ENCODE measurements at places on chromosomes 6 and 20. TPM values are rescaled to one million over a fixed set of nuclear protein-coding genes. Genes with fewer than 3 reads are reported as not detected.

Gene CST2
- total RNA-seq = not detected

Gene ENPP5
- 0.71 TPM for total RNA-seq

Gene TMEM244
- not detected for total RNA-seq

Gene GSTA5
- not detected for total RNA-seq

Gene SDCBP2
- 3.1 TPM for total RNA-seq

Gene C6orf15
- not detected for total RNA-seq

GRCh38 chr6:37371154-37372083, 17.6 kb downstream of the RNF8 start:
- no peak for DNase-seq

DNA sequence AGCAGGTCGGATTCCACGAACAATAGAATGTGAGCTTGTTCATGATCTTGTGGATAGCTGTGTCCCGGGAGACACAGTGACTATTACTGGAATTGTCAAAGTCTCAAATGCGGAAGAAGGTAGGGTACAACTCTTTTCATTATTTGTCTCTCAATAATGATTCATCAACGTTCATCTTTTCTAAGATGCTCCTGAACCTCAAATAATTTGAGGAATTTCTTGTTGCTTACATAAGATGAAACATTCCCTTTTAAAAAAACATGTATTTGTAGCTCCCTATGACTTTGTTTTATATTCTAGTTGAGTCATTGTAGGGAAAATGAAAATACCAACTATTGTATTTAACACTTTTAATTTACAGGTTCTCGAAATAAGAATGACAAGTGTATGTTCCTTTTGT, 17.0 kb downstream of the MCM8 start:
- no peak for DNase-seq

DNA sequence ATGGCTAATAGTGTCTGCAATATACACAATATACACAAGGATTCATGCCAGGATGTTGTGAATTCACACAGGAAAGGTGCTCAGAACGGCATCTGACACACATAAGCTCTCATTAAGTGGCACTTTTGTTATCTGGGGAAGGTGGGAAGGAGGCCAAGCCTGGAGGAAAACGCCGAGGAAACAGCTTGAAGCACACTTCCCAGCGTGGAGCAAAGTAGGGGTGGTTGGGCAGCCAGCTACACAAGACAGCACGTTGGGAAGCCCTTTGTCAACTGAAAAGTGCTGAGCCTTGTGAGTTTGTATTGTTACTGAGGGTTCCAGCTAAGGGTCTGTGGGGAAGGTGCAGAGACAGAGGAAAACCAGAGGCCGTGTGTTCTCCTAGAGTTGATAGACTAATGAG, 181.0 kb downstream of the ZMYND8 start:
- DNase-seq = peak; percentile 26

DNA sequence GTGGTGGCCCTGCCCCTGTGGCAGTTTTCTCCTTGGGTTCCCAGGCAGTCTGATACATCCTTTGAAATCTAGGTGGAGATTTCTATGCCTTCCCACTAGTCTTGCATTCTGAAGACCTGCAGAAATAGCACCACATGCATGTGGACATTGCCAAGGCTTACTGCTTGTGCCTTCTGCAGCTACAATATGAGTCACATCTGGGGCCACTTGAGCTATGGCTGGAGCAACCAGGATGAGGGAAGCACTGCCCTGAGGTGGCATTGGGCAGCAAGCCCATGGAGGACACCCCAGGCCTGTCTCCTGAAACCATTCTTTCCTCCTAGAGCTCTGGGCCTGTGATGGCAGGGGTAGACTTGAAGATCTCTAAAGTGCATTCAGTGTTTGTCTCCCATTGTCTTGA, 15.7 kb upstream of the HLA-DQB2 start:
- DNase-seq = no peak

GRCh38 chr6:77292564-77293546, 170.4 kb downstream of the HTR1B start:
- no peak for DNase-seq

GRCh38 chr6:138378463-138378862, 758 bp downstream of the SMIM28 start:
- DNase-seq = no peak

GRCh38 chr20:21559305-21559704, 45.4 kb upstream of the NKX2-2 start:
- DNase-seq = no peak
